ENCODE measurements at places on chromosomes 5 and 9.

- DNase-seq: peak; percentile 57
These were observed 5.9 kb upstream of the ACO1 start for GRCh38 chr9:32378496-32378895.

- DNase-seq: no peak
These were observed 4.1 kb upstream of the SMU1 start for GRCh38 chr9:33080534-33080933.

DNA sequence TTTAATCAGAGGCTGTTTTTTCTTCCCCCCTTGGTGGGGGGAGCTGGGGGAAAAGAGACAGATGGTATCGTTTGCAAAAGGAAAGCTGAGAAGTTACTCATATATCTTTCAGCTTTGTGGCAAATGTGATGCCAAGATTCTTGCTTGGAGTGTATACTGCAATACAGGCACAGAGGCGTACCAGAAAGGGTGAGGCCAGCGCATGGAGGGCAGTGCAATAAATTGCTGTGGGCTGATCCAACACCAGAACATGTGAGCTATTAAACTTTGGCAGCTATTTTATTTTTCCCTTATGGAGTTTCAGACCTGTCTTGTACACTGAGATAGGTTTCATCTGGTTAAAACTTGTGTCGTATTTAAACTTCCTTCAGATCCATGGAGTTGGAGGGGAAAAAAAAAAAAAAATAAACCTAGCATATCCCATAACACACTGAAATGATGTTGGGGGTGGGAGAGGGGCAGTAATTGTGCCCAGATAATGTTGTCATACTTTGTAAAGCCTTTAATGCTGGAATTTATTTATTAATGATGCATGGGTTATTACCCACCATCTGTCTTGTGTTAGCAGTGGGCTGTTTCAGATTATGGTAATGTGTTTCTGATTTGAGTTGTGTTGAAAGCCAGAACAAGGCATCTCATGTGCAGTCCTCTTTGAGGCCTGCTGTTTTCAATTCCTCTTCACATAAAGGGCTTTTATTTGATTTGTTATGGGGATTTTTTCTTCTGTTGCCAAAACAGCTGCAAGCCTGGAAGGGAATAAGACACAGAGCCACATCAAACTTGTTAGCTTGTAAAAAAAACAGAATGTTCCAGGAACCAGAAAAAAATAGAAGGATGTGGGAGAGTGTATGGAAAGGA, 891.3 kb downstream of the TLE1 start:
- no peak for DNase-seq

DNA sequence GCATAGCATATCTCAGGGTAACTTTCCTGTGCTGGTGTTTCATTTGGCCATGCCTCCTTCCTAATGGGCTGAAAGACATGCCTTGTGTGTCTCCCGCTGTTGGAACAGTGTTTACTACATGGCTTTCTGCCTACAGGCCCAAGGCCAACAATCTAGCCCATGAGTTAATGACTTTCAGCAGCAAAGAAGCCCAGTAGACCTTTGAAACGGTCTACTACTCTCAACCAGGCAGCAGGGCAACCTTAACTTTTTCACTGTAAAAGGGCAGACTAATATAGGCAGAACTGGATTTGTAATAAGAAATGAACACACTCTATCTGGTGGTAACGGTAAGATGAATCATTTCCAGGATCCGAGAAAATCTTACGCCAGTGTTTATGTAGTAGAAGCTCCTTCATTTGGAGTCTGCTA, 21.0 kb downstream of the C5orf15 start:
- no peak for DNase-seq

DNA sequence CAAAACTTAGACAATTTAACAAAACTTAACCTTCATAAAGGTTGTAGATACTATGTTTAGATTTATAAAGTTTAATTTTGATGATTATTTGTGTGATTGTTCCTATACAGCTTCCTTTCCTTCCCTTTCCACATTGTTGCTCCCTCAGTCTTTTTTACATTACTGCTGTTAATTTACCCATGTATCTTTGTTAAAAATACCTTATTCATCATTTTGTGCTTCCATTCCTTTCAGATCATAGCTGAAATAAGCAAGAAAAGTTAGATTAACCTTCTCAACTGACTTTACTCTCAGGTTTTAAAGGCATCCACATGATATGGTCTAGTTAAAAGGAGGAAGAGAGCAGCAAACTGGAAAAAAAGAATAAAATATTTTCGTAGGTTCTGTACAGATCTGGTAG, 2.0 kb downstream of the SMAD5 start:
- no peak for DNase-seq

DNA sequence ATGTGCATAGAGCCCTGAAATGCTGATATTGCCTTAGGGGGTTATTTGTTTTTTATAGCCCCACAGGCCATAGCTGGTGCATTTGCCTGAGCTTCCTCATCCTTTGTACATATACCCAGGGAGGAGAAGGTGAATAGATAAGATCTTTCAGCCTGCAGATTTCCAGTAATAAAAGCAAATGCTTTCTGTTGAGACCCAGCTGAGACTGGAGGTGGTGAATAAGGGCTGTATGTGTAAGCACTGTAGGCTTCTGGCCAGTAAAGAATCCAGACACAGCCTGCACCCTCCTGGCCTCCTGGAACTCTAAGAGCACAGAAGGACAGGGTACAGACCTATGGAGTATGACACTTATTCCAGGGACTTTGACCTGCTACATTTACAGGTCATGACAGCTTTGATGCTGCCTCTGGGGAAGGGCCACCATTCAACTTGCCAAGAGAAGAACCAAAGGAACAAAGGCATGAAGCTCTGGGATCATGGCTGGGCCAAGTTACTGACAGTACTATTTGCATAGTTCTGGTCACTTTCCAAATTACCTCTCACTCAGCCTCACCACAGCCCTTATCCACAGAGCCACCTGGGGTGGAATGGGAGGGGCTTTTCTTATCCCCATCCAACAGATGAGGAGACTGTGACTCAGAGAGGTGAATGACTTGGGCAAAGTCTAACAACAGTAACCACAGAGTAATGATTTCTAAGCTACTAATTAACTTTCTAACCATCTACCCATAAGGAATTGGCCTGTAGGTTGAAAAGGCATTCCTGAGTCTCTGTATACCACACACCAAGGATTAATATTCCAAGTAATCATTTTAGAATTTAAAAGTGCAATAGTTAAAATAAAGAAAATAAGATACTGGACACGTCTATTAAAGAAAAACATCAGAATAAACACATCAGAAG, 604.5 kb upstream of the KLF4 start:
- DNase-seq: no peak

DNA sequence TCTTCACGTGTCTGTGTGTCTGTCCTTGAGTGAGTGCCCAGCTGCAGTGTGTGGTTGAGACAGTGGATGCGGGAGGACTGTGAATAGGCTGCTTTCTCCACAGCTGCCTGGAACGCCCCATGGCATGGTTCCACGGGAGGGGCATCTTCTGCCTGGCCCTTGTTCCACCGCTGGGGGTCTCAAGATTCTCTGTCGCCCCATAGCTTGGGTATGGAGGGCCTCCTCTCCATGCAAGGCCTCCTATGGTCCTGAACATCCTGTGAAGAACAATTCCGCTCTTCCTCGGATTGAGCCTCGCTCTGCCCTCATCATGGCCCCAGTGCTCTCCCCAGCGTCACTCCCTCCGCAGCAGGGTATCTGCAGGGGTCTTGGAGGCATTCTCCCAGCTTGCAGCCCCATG, 36.1 kb downstream of the COL5A1 start:
- no peak for DNase-seq

DNA sequence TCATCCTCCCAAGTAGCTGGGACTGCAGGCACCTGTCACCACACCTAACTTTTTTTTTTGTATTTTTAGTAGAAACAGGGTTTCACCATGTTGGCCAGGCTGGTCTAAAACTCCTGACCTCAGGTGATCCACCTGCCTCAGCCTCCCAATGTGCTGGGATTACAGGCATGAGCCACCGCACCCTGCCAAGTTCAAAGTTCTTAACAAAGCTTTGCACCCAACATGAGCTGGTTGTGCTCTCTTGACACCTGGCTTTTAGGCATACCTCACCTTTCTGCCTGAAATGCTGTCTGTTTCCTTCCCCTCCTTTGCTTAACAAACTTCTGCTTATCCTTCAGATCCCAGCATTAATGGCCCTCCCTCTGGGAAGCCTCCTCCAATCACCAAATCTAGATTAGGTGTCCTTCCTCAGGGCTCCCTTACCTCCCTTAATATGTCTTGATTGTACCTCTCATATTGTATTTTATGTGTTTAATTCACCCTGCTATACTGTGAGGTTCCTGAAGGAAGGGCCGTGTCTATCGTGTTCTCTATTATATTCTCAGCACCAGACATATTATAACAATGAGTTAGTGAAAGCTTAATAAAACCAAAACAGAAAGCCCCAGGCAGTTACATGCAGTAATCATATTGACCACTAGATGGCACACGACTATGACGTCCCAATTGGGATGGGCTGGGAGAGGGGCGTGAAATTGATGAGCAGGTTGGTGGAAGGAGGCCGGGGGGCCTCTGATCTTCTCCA, 62.9 kb upstream of the PPARGC1B start:
- peak; percentile 60 for DNase-seq

GRCh38 chr5:106408570-106408969, 1262.2 kb downstream of the EFNA5 start:
- no peak for DNase-seq

GRCh38 chr9:36173861-36174260, 4.7 kb downstream of the CCIN start:
- no peak for DNase-seq

DNA sequence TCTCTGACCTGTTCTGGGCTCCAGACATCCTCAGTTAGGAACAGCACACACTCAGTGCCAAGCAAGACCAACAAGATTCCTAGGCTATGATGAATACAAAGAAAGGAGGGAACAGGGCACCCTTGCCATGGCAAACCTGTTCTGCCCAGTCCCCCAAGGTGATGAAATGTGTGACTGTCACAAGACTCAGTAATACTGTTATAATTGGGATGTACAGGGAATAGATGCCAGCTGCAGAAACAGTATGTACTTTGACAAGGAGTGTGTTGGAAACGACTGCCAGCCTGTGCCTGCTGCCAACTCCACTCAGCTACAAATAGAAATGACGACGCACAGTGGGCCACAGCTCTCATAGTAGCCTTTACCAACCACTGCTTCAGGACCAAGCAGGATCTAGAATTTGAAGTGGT, 453.0 kb downstream of the EFNA5 start:
- DNase-seq: no peak

GRCh38 chr5:113969901-113970300, 392.0 kb upstream of the KCNN2 start:
- DNase-seq: no peak

DNA sequence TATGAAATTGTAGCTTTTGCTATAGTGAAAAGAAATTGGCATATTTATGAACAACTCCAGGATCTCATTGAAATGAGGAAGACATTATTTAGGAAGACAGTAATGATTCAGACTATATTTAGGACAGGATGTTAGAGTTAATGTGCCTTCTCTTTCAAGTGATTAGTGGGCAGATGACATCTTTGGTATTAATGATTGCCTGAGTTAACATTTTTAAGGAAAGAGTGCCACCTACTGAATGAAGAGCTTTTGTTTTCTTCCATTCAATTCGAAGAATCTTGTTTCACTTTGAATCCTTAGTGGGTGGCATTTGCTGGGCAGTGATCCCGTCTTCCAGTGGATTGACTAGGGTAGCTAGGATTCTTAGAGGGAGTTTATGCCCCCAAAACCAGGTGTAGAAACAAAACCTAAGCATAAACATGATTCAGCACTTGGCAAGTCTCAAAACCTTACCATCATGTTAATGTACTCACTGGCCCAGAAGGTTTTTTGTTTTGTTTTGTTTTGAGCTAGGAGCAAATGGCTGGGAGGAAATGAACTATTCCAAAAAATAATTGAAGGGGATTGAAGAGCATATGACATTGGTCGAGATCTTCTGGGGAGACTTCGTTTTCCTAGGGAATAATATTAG, 23.2 kb downstream of the MAP3K1 start:
- DNase-seq: peak; percentile 28

DNA sequence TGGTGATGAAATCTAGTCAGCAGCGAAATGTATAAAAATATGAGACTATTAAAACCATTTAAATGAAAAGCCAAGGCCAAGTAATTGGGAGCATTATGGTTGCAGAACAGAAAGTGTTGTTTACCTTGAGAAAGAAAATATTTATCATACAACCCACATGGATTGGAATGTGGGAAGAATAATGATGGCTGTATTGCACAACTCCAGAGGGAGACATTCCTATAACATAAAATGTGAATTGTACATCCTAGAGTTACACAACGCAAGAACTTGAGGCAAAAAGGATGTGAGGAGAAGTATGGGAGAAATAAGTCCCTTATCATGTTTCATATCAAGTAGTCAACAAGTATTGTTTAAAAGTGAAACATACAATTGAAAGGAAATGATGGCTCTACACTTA, 1014.0 kb upstream of the SEMA6A start:
- DNase-seq: no peak

- DNase-seq: no peak
These were observed 22.1 kb downstream of the HMGXB3 start for GRCh38 chr5:150022681-150023080.

Measured in GM10248 (cell line).